CD4-positive, alpha-beta T cell treated with Interleukin-12 subunit alpha and Interleukin-12 subunit beta, for 1 hour (primary cell): ENCODE measurements at places on chromosomes 1 and 21.
A peak's percentile ranks its signal among the peaks of the same experiment; 100 is the strongest.

- peak; percentile 82 for DNase-seq
Measured at GRCh38 chr1:198156111-198156744, 570 bp upstream of the NEK7 start.

DNA sequence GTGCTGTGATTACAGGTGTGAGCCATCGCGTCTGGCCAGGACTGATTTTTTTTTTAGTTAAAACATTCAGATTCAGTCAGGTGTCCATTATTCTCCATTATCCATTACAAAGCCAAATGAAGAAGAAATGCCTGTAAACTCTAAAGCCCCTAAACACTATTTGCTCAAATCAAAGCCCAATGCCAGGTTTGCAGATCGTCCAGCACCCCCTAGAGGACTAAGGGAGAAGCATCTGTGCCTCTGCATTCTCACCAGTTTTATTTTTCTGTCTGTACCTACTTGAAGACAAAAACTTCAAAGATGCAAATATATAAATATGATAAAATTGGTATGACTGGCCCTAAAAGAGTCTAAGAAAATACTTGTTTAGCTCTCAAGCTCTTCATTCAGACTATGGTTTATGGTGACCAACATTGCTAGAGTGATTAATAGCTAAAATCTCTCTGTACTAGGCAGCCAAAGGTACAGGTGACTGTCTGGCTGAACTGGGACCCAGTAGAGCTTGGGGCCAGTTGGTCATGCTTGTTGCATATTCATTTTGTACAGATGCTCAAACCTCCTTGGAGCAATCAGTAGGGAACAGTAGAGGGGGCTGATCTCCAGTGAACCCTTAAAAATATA, 138.4 kb downstream of the SYT2 start:
- DNase-seq: peak; percentile 30

DNA sequence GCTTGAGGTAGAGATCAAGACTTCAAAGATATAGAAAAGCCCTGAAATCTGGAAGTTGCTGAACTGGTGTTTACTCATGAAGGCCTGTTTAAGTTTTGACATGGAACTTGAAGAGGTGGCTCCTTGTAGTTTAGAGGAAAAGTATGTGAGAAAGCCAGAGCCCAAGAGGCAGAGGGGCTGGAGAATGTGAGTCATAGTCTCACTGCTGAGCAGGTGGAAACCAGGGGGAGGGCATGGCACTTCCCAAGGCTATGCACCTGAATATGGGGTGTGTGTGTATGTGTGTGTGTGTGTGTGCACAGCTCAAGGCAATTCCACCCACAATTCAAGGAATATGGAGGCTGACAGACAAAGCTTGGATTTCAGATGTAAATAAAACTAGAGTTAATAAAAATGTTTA, 46.8 kb upstream of the C1orf198 start:
- no peak for DNase-seq

GRCh38 chr1:14724246-14724645, 125.8 kb downstream of the KAZN start:
- DNase-seq: no peak

DNA sequence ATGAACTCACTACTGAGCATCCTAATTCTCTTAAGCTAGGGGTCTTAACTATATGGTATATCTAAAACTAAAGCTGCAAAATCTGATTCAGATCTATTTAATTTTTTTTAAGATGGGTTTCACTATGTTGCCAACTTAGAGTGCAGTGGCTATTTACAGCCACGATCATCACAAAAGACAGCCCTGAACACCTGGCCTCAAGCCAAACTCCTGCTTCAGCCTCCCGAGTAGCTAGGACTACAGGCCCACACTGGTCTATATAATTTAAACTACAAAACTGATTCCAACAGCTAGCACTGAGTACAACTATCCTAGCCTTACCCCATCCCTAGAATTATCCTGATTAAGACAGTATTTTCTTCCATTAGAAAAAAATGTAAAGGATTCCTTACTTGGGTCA, 37.1 kb downstream of the EIF4G3 start:
- no peak for DNase-seq

- no peak for DNase-seq
Measured at GRCh38 chr1:40383095-40383487, 9.6 kb downstream of the SMAP2 start.

GRCh38 chr1:116038679-116039078, 62.4 kb downstream of the SLC22A15 start:
- no peak for DNase-seq

DNA sequence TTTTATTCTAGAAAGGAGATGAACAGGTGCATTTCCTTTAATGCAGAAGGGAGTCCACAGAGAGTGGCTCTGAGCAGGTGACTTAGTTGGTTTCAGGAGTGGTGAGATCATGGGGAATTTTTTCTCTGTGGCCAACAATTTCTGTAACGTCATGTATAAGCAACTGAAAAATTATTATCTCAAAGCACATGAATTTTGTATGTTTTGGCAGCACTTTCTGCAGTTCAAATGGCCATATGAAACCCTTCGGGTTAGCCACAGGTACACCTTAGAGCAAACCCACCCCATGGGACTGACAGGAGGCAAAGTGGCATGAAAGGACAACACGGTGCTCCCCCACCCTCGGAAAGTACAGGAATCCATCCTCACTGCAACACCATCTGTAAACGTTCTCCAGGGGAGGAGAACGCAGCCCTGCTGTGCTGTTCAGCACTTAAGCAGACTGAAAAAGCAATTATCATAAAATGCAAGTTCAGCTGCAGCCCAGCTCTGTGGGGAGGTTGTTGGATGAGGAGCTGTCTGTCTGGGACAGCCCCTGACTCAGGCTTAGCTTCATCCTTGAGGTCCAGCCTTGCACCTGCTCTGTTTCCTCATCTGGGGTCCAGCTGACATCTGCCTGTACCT, 55.8 kb upstream of the CLDN14 start:
- DNase-seq: no peak

GRCh38 chr1:119987686-119988085, 81.8 kb downstream of the NOTCH2 start:
- DNase-seq: peak; percentile 23

GRCh38 chr1:107124694-107125093, 16.1 kb upstream of the NTNG1 start:
- no peak for DNase-seq

DNA sequence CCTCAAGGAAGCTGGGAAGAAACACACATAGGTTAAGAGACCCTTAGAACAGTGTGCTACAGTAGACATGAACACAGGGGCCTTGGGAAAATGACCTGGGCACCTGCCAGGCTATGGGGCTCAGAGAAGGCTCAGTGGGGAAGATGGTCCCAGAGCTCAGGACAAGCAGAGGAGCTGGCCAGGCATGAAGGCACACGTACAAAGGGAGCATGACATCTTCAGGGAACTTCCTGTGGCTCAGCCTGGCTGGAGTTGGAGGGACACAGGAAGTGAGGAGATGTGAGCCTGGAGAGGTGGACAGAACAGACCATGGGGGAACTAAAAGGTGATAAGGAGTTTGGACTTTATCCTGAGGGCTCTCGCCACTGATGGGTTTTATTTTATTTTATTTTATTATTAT, 3.8 kb upstream of the SLC50A1 start:
- DNase-seq: no peak

DNA sequence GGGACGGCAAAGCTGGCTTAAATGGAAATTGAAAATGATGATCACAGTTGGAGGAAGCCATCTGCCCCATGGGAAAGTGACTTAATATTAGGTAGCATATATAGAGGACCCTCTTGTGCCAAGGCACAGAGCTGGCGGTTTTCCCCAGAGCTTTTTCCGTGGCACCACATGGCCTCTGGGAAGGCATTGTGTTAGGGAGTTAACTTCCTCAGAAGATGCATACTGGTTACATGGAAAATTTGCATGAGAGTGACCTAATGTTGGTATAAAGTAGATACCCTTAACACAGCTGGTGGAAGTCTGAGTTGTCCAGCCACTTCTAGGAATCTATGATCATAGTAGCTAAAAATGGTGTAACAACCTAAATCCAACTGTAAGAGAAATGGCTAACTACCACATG, 27.3 kb downstream of the CAP1 start:
- DNase-seq: no peak

- DNase-seq: no peak
Measured at GRCh38 chr1:69171248-69171647, 396.5 kb upstream of the LRRC7 start.

DNA sequence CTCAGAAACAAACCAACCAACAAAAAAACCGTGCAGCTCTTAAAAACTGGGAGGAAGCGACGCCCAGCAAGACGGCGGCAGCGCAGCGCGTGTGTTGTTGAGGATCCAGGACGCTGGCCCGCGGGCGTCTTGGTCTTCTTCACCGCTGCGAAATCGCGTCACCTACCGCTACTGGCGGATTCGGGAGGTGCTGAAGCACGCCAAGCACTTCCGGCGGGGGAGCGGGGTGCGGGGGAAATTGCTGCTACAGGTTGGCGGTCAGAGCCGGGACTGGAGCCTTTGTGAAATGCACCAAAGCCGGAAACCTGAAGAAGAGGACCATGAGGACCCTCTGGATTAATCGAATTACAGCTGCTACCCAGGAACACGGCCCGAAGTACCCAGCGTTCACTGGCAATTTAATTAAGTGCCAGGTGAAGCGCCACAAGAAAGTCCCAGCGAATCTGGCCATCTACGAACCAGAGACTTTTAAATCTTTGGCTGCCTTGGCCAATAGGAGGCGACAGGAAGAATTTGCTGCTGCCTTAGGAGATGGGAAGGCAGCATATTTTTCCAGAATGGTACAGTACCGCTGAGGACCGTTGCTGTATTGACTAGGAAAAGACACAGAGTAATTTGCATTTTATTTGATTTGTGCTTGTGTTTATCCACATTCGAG, 11.9 kb upstream of the RIPPLY3 start:
- DNase-seq: peak; percentile 42

DNA sequence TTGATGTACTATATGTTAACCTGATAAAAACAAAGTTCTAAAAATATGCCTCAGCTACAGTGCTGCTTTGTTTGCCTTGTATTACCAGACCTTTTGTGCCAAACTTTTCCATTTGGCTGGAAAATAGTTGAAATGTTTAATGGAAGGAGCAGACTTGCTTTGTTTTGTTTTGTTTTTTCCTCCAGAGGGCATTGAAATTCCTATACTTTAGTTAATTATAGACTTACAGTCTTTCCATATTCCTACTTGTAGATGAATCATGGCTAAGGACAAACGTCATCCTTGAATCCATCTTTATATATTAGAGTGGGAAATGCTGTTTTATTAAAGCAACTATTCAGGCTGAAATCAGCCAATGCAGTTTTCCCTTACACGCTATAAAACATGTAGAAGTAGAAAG, 6.7 kb downstream of the CAP1 start:
- no peak for DNase-seq

DNA sequence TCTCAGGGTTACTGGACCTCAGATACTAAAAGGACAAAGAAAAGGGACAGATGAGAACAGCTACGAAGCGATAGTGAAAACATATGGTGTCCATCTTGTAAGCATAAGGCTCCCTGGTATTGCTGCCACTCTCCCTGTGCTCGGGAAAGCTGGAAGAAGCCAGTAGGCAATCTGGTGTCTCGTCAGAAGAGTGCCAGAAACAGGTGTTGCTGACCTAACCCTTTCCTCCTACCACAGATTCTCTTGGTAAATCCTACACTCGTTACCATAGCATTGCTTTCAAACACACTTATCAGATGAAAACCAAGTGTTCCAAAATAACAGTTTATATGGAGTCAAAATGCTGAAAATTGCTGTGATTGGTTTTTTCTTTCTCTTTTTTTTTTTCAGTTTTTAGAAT, 146.3 kb downstream of the NRIP1 start:
- DNase-seq: no peak

GRCh38 chr1:209655411-209656231, 3.4 kb upstream of the LAMB3 start:
- no peak for DNase-seq

GRCh38 chr1:147794570-147794969, 34.2 kb upstream of the GJA5 start:
- no peak for DNase-seq

GRCh38 chr1:239617731-239618130, 231.4 kb downstream of the CHRM3 start:
- DNase-seq: no peak

DNA sequence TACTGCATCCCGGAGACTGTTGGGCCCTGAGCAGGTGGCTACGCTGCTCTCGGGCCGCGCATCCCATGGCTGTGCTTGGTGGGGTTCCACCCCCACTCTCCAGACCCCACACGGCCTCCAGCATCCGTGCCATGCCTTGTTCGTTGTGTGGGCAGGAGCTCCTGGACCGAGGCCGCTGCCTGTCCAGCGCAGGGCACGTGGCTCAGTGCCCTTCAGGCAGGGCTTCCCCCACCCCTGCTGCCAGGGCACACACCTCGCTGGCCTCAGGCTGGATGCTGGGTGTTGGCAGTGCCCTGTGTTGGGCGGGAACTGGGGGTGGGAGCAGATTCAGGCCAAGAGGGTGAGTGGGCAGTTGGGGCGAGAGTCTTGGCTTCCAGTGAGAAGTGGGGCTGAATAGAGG, 9.9 kb downstream of the PRKCZ start:
- DNase-seq: no peak

GRCh38 chr1:165445388-165445787, 462 bp upstream of the RXRG start:
- DNase-seq: no peak

- DNase-seq: no peak
Measured at GRCh38 chr1:210328032-210328745, 513 bp upstream of the HHAT start.

GRCh38 chr1:219858980-219859379, 69.4 kb downstream of the SLC30A10 start:
- no peak for DNase-seq

- DNase-seq: no peak
Measured at GRCh38 chr1:216144661-216145450, 278.4 kb downstream of the USH2A start.

DNA sequence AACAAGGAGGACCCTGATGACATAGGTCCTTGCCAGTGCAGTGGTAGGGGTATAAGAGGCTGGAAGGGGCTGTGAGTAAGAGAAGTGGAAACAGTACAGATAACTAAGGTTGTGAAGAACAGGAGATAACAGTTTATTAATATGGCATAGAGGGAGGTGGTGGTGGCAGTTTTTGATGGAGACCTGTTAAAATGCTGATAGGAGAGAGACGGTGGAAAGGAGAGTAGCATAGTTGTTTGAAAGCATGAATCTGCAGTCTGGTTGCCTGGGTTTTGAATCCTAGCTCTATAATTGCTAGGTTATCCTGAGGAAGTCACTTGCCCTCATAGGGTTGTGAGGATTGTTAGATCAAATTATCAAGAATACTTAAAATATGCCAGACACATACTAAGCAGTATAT, 19.4 kb downstream of the LRRC41 start:
- DNase-seq: no peak

DNA sequence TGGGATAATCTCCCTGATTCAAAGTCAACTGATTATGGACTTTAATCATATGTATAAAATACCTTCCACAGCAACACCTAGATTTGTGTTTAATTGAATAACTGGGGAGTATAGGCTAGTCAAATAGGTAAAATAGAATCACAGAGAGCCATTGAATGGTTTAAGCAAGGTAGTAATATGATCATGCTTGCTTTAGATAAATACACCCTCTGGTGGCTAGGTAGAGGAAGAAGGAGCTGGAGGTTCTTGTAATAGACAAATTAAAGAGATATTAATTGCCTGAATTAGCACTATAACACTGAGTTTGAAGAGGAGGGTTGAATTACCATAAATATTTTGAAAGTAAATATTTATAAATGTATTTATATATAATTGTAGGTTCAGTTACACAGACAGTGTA, 40.3 kb downstream of the DIRAS3 start:
- no peak for DNase-seq

GRCh38 chr1:228925691-228926090, 190.4 kb downstream of the RHOU start:
- no peak for DNase-seq
